A549 treated with Hydrocortisone at 1 μM for 4 hours (cell line): ENCODE measurements at places on chromosomes 6 and 20. TPM values are rescaled to one million over a fixed set of nuclear protein-coding genes. Genes with fewer than 3 reads are reported as not detected.

CDH4 gene
- 5.8 to 9.4 TPM (median 7.9 TPM) in 5 replicates for total RNA-seq

NOX3 gene
- not detected in 5 replicates for total RNA-seq

C20orf204 gene
- 0.23 to 0.52 TPM (median 0.32 TPM) in 5 replicates for total RNA-seq

SLC17A2 gene
- total RNA-seq, result not detected in 5 replicates

NMBR gene
- total RNA-seq, result not detected in 5 replicates
